ENCODE measurements at places on chromosomes 6 and 20. TPM values are rescaled to one million over a fixed set of nuclear protein-coding genes. Genes with fewer than 3 reads are reported as not detected.

Gene CDH26
- 0.95 TPM for polyA plus RNA-seq

Gene ELOVL4
- polyA plus RNA-seq: 2.3 TPM

Gene CYP39A1
- 1.3 TPM for polyA plus RNA-seq

Gene CPXM1
- 31.6 TPM for polyA plus RNA-seq

Gene VWA7
- polyA plus RNA-seq: 2.9 TPM

Gene WFDC10B
- not detected for polyA plus RNA-seq

Gene SLC2A10
- 16.1 TPM for polyA plus RNA-seq

Gene VGLL2
- polyA plus RNA-seq: 93.8 TPM

Gene LAMA5
- 58.4 TPM for polyA plus RNA-seq
